Osteoblast (primary cell): ENCODE measurements at places on chromosomes 2 and 18. TPM values are rescaled to one million over a fixed set of nuclear protein-coding genes. Genes with fewer than 3 reads are reported as not detected.

FABP1 gene
- total RNA-seq, result under 0.01 TPM in 1 of 2 replicates, not detected in the other

ELOA2 gene
- total RNA-seq, result not detected in 2 replicates

RNF125 gene
- under 0.01 and 0.59 TPM in 2 replicates for total RNA-seq

DNA sequence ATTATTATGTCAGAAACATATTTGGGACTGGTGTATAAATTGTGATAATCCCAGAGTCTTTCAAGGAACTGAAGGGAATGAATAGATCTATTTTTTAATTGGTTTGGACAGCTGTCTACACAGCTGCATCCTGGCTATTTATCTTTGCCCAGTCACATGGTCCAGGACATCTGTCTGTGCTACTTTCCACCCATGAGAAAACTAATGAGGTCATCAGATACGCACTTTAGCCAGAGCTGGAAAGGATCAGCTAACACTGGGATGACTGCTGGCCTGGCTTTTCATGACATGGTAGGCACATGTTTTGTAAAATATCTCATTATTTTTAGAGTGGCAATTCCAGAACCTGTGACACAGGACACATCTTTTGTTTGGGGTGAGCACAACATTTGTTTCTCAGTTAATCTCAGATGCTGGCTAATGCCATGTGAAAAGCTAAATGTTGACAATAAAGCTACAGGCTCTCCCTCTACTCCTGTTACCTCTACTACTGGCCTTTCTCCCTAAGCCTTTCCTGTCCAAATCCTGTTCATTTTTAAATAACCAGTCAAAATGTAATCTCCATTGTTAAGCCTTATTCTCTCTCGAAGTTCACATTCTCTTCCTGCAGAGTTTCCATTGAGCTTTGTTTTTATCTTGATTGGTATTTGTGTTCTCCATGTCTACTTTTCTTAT, 500.7 kb downstream of the RIT2 start:
- no peak for DNase-seq

MATN3 gene
- 1.4 and 2.4 TPM in 2 replicates for total RNA-seq
